NCI-H1694 (cell line): ENCODE measurements at places on chromosomes 1 and 21.

DNA sequence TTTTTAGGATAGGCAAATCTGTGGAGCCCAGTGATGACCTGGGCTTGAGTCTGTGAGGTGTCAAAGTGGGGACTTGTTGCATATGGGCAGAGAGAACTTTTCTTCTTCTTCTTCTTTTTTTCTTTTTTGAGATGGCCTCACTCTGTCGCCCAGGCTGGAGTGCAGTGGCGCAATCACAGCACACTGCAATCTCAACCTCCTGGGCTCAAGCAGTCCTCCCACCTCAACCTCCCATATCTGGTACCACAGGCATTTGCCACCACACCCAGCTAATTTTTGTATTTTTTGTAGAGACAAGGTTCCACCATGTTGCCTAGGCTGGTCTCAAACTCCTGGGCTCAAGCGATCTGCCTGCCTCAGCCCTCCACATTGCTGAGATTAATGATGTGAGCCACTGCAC, 80.3 kb downstream of the RD3 start:
- DNase-seq, result no peak

- peak; percentile 74 for DNase-seq
These were observed 312.3 kb upstream of the FAM78B start for GRCh38 chr1:166479052-166479631.

GRCh38 chr1:240555524-240555923, 56.4 kb downstream of the GREM2 start:
- DNase-seq, result no peak

GRCh38 chr1:214520544-214521165, 30.7 kb downstream of the PTPN14 start:
- no peak for DNase-seq

DNA sequence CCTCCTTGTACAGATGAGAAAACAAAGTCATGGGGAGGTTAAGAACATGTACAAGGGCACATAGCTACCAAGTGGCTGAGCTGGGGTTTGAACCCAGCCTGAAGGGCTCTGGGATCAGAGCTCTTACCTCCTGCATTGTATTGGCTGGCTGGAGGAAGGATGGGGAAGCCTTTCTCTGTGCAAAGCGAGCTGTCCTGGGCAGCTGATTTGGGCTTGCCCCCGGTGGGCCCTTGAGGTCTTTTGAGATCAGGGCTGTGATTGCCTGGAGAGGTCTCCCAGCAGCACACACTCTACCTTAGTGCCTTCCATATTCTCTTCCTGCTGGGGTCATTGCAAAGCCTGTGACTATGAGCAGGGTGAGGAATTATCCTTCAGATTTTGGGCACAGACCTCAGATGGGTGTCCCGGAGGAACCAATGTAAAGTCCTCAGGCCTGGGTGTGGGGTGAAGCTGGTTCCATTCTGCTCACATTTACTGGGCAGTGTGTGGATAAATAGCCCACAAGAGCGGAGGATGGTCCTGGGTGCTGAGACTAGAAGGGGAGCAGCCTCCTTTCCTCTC, 53.3 kb upstream of the EPS8L3 start:
- no peak for DNase-seq

DNA sequence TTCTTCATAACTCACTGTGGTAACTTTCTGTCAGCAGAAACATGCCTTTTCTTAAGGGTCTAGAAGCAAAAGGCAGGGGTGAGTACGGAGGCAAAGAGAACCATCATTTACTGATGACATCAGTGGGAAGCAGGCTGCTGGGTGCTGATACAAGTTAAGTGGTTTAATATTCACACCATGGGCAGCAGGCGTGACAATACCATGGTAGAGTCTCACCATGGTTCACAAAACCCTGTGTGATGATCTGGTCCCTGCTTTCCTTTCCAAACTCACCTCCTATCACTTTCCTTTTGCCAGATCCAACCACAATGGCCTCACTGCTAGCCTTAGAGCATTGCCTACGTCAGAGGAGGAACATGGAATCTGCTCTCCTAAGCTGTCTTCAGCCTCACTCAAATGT, 8.7 kb downstream of the MAB21L3 start:
- DNase-seq, result no peak

DNA sequence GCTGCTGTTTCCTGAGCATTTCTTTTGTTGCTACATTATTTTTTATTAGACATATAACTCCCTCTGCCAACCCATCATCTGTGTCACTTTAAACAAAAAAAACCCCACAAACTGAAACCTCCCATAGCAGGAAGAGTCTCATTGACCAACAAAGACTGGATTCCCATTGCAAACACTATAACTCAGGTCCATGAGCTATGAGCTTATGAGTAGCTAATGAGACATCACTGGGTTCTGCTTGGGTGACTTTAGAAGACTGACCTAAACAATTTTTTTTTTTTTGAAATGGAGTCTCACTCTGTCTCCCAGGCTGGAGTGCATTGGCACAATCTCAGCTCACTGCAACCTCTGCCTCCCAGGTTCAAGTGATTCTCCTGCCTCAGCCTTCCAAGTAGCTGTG, 212.8 kb downstream of the LTN1 start:
- DNase-seq, result no peak

GRCh38 chr21:38505654-38506523, 7.6 kb upstream of the ERG start:
- peak; percentile 63 for DNase-seq

GRCh38 chr1:198399452-198399851, 141.0 kb downstream of the ATP6V1G3 start:
- no peak for DNase-seq

GRCh38 chr1:88998716-88999115, 6.3 kb upstream of the KYAT3 start:
- DNase-seq, result peak; percentile 96

GRCh38 chr1:86913399-86913895, 479 bp downstream of the SELENOF start:
- no peak for DNase-seq

GRCh38 chr1:210684466-210685294, 356.0 kb downstream of the HHAT start:
- DNase-seq, result no peak

GRCh38 chr21:27505516-27505915, 538.6 kb upstream of the ADAMTS5 start:
- no peak for DNase-seq

GRCh38 chr1:192697771-192698170, 61.8 kb downstream of the RGS13 start:
- DNase-seq, result no peak

- DNase-seq, result no peak
These were observed 45.1 kb upstream of the MPC2 start for GRCh38 chr1:167981933-167982332.

DNA sequence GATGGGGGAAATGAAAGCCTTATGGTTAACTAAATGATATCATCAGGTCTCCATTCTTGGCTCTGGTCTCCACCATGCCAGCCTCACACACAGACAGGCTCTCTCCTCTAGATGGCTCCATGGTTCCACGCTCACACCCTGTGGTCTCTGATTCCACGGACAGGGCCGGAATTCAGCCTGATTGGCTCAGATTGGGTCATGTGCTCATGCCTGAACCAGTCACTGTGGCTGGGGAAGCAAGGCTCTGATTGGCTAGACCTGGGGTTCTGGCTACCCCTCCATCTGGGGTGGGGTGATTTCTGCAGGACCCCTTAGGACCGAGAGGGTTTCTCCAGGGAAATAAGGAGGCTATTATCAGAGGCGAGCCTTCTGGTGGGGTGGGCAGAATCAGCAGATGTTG, 277.0 kb downstream of the PTPRU start:
- DNase-seq, result peak; percentile 62

- DNase-seq, result no peak
These were observed 611.5 kb upstream of the RGS18 start for GRCh38 chr1:191546803-191547202.

DNA sequence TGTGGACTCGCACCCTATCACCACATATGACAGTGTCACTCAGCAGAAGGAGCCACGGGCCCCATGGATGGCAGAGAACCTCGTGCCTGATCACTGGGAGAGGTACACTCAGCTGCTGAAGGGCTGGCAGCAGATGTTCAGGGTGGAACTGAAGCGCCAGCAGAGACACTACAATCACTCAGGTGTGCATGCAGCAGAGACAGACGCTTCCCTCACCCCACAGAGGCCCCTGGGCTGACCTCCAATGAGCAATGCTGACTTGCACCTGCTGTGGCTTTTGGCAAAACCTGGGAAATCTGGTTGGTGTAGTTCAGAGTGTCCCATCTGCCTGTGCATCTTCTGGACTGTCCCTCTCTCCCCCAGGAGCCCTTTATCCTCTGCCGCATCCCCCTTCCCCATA, 51.9 kb downstream of the KIAA1614 start:
- peak; percentile 29 for DNase-seq

GRCh38 chr1:95146637-95147036, 29.5 kb downstream of the TLCD4 start:
- DNase-seq, result no peak

DNA sequence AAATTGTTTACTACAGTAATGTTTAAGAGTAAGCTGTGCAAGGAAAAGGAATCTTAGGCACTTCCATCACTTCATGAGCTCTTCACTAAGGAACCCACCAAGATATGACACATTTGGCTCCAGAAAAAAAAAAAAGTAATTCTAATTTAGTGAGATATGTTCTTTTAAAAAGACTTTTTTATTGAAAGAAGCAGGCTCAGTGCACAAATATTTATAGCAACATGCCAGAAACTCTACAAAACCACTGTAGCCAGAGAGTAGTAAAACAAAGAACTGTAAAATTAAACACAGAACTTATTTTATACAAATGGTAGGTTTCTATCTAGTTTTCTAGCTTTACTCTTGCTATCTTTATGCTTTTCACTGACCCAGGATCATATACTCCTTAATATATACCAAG, 434.6 kb upstream of the ADGRL2 start:
- no peak for DNase-seq

DNA sequence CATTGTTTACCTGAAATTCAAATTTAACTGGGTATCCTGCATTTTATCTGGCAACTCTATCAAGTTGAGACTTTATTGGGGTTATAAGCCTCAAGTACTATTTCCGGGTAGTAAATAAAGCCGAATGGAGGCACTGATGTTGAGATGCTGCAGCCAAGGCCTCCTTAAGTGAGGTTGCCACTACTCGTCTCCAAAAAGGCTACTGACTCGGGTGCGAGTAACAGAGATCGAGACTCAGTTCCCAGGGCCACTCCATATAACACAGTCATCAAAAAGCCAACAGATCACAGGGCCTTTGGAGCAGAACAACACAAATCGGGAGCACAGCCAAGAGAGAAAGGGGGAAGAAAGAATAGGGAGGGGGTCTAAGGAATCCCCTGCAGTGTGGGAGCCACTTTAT, 524 bp downstream of the COPA start:
- DNase-seq, result no peak

GRCh38 chr1:2314803-2315673, 76.3 kb downstream of the MORN1 start:
- peak; percentile 48 for DNase-seq

- no peak for DNase-seq
These were observed 265.9 kb downstream of the SEC16B start for GRCh38 chr1:177703888-177704446.

- no peak for DNase-seq
These were observed 440.1 kb upstream of the PTBP2 start for GRCh38 chr1:96281491-96281890.

DNA sequence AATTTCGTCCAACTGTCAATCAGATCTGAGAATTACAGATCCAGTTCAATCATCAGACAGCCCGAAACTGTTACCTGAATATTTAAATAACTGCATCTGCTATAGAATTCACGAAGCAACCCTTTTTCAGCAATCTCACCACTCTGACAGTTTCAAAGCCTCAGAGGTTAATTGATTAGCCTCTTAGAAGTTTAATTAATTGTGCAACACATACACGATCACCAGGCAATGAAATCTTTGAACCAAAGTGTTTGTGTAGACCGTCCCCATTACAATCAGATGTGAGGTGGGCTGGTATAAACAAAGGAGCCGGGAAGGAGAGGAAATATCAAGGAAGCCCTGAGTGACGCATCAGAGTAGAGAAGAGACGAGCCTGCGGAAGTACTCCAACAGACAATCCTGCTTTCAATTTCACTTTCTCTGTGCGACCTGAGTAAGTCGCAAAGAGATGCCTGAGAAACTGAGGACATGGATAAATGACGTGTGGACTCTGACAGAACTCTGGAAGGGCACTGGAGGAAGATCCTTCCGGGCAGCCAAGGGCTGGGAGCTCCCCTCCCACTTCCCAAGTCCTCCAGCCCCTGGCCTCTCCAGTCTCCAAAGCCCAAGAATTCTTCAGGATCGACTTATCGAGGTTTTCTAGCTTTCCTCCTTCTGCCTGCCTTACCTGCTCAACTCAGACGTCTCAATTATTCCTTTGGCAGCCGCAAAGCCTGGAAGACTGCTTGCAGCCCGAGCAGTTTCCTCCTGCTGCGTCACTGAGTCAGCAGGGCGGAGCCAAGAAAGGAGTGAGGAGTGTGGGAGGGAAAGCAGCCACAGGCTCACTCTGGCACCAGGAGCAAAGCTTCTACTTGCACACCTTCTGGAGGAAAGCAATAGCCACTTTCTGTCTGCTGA, at the start of gene RNASEL:
Gene RNASEL, minus strand, starts transcription at position 757 of the 897 bp plus-strand sequence. CDS start 2,450 bp downstream, outside the sequence.
- no peak for DNase-seq

GRCh38 chr1:234840843-234841242, 230.9 kb upstream of the IRF2BP2 start:
- DNase-seq, result no peak
